ENCODE measurements at places on chromosomes 7 and 10.

GRCh38 chr7:24948739-24949138 lies 31.2 kb downstream of the OSBPL3 start:
- no peak for DNase-seq

DNA sequence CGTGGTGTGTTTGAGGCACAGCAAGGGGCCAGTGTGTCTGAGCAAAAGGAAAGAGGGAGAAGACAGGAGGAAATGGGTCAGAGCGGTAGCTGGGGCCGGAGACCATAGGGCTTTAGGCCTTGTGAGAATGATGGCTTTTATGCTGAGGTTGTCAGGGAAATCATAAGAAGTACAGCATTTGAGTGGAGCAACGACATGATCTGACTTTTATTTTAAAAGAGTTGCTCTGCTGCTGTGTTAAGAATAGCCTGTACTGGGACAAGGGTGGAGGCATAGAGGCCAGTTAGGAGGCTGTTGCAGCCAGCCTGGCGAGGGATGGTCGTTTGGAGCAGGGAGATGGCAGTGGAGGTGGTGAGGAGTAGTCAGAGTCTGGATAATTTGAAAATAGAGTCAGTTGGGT lies 174.3 kb downstream of the SNX10 start:
- DNase-seq, result no peak

DNA sequence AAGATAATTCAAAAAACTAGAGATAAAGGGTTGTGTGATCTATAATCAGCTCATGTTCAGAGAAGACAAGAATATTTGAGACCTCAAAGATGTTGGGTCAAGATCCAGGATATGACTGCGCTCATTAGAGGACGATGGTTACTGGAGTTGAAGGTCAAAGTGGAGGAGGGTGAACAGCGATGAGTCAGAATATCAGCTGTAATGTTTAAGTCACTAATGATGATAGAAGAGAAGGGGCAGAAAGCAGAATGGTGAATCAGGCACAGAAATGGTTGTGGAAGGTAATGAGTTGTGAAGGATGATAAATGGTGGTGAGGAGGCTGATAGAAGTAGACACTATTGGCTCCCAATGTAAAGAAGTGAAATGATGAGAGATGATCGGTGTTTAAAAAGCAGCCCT lies 540.3 kb downstream of the INHBA start:
- no peak for DNase-seq

DNA sequence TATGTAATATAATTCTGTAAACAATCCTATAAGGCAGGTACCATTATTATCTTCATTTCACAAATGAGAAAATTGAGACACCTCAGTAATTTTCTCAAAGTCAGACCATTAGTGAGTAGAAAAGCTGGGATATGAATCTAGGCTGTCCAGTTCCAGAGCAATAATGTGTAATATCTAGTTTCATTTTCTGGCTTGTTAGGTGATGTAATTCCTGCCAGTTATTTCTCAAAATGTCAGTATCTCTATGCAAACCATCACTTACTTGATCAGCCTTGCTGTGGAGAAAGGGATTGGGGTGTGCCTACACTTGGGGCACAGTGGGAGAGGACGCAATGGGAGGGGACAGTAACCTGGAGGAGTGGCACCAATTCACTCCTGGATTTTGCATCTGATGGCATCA lies 157.5 kb downstream of the LYZL1 start:
- DNase-seq, result no peak

- DNase-seq, result no peak
These were observed 73.2 kb upstream of the SHH start for GRCh38 chr7:155885167-155886155.

GRCh38 chr10:74072503-74072902 lies 74.6 kb downstream of the VCL start:
- no peak for DNase-seq

GRCh38 chr7:136728945-136729344 lies 139.5 kb upstream of the CHRM2 start:
- DNase-seq, result no peak

DNA sequence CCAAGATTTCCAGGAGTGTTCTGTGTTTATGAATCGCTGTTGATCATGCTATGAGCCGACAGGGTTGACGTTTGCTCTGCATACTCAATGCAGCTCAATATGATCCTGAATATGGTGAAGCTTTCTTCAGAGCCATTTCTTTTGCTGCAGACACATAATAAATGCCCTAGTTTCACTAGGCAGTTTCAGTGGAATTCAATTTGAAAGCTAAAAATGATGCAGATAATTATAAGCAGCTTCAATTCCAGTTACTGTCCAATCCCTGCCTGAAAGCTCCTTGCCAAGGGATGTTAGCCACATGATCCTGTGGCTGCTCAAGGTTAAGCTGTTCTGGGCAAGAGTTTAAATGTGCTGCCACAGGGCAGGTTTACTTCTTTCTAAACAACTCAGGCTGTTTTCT lies 805.6 kb downstream of the NRG3 start:
- DNase-seq, result no peak

GRCh38 chr7:2892549-2892948 lies 48.4 kb upstream of the GNA12 start:
- DNase-seq, result no peak

DNA sequence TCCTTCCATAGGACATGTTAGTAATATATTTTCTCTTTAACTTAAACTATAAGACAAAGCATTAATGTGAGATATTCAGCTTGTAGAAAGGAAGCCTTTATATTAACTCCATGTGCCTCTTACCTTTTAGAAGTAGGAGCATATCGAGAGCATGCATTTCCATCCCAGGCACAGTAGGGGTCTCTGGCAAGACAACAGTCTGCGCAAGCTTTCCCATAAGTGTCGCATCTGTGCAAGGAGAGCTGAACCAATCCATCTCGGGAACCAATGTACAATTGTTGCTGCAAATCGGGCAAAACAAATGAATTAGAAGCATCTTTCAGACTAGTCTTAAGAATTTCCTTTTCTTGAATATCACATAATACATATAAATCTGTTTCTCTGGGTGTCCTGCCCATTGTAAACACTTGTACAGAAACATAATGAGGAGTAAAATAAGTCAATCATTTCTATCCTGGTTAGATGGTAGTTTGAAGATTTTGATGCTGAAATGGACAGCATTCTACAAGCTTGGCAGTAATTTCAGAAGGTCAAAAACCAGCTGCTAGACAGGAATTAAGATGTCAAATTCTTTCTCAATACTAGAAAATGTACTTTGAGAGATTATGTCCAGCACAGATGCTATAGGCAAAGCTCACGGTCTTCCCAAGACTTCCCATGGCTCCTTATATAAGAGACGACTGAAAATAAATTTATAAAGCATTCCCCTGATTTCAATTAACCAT lies 171.8 kb downstream of the SEMA3D start:
- no peak for DNase-seq
